ENCODE measurements at places on chromosomes 13 and 19.

GRCh38 chr13:99516153-99516929, 15.1 kb downstream of the TM9SF2 start:
- DNase-seq, result no peak

- peak; percentile 21 for DNase-seq
Observed at GRCh38 chr19:13920940-13921747, 15.1 kb downstream of the CC2D1A start.

- DNase-seq, result no peak
Observed at GRCh38 chr19:13169769-13170168, 19.6 kb downstream of the IER2 start.

- no peak for DNase-seq
Observed at GRCh38 chr13:49429121-49429520, 14.7 kb downstream of the CAB39L start.

- no peak for DNase-seq
Observed at GRCh38 chr19:615619-616018, 17.7 kb downstream of the POLRMT start.

DNA sequence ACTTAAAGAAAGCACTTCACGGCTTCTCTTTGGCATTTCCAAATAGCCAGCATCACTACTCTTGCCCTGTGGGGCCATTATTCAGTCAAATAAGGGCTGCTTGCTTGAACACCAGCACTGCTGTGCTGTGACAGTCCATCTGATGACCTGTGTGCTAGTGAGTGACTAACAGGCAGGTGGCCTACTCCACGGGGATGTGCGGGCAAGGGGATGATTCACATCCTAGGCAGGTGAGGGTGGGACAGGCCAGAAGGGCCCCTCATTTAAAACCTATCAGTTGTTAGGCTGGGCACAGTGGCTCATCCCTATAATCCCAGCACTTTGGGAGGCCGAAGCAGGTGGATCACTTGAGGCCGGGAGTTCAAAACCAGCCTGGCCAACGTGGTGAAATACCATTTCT, 8.2 kb downstream of the CCNE1 start:
- no peak for DNase-seq
